ENCODE measurements at places on chromosomes 2 and 18.

DNA sequence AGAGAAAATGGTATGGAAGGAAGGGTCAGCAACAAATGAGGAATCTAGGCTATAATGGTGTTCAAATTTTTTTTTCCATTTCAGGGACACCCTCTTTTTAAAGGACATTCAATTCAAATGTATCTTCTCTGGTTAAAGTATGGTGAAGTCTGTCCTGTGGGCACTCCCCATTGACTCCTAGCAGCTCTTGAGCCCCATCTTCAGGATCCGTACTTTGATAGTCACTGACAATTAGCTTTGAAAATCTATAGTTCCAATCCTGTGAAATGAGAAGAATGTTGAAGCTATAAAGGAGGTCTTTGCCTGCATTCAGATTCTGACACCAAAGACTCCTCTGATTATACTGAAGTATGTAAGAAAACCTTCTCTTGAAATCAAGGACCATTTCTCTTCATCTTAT, 43.3 kb downstream of the KCNH7 start:
- DNase-seq, result no peak

GRCh38 chr2:75703589-75704287, 7.0 kb downstream of the GCFC2 start:
- DNase-seq, result no peak

DNA sequence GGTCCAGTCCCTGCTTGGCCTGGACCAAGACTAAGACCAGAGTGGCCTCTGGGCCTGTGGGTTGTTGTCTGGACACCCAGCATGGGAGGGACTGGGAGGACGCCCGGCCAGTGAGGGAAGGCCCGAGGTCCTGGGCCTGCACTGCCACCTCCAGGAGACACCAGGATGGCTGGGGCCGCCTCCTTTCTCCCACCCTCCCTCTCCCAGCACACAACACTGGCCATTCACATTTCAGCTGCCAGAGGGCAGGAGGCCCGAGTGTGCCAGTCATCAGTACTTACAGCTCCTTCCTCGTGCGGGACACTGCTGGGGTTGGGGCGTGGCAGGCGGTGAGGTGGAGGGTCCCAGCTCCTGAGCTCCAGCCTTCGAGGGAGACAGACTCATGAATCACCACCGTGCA, 133.5 kb downstream of the ASB1 start:
- DNase-seq, result no peak

- DNase-seq, result no peak
Measured at GRCh38 chr2:237222178-237222577, 136.5 kb downstream of the COPS8 start.

- DNase-seq, result no peak
Measured at GRCh38 chr18:59208602-59209125, 11.3 kb upstream of the GRP start.

- DNase-seq, result no peak
Measured at GRCh38 chr2:68764806-68765311, 30.2 kb downstream of the ARHGAP25 start.

- no peak for DNase-seq
Measured at GRCh38 chr2:181771356-181771755, 91.0 kb upstream of the NEUROD1 start.

DNA sequence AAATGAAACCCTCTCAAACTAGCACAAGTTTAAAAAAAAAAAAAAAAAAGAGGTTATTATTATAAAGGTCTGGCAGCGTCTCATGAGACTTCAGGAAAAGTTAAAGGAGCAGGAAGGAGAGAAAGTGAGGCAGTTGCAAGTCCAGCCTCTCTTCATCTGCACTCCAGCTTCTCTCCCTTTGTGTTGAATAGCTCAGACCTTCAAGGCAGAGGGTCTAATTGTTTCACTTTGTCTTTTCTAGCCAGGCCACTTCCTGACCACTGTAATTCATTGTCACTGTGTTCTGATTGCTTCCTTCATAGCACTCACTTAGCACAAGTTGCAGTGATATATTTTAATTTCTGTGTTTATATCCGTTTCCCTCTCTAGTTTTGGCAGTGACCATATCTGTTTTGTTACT, 99.9 kb downstream of the SPATS2L start:
- DNase-seq, result no peak

- DNase-seq, result no peak
Measured at GRCh38 chr18:35406666-35407065, 29.5 kb upstream of the ZNF396 start.

DNA sequence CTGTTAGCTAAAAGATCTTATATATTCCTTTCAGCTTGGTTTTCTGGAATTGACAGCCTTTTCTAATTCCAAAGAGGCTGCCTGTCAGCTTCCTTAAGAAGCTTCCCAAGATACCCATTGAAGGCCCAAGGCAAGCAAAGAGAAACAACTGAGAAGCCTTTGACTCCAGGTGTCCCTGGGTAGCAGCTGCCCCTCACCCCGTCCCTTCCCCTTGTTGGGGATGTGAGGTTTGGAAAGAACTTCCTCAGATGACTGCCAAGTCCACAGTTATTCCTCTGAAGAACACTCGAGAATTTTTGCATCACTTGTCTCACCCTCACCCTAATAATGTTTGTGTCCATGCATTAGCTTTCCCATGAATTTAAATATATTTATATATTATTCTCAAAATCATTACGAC, 13.3 kb downstream of the MAPRE3 start:
- DNase-seq, result no peak

- no peak for DNase-seq
Measured at GRCh38 chr2:23584054-23584745, 199.2 kb downstream of the KLHL29 start.

DNA sequence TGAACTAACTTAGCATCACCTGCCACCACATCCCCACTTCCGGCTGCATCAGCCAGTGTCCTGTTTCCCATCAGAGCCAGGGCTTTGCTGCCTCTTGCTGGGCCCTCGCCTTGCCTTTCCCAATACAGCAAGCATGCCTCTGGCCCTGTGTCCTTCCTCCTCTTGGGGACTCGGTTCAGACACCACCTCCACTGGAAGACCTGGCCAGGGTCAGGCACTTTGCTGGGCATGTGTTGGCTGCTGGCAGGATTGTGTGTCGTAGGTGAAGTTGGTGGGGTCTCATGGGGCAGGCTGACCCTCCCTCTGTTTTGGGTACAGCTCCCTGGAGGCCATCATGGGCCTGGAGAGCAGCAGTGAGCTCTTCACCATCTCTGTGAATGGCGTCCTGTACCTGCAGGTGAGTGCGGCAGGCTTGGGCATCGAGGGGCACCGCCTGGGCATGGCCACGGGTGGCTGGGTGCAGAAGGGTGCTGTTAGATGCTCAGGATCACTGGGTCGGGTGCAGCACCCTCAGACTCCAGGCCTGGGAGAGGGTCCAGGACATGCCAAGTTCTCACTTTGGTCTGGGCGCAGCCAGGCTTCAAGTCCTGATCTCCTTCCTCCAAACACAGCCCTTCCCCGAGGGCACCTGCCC, 6.6 kb downstream of the ERFE start:
- DNase-seq, result no peak

- DNase-seq, result peak; percentile 87
Measured at GRCh38 chr2:7437716-7438632, 520.8 kb downstream of the RNF144A start.

- DNase-seq, result no peak
Measured at GRCh38 chr2:215983581-215984351, 29.6 kb downstream of the MREG start.

Measured in T-helper 2 cell (primary cell).